Tibial artery (tissue), 4 donors: ENCODE measurements at places on chromosomes 11 and 22.

DNA sequence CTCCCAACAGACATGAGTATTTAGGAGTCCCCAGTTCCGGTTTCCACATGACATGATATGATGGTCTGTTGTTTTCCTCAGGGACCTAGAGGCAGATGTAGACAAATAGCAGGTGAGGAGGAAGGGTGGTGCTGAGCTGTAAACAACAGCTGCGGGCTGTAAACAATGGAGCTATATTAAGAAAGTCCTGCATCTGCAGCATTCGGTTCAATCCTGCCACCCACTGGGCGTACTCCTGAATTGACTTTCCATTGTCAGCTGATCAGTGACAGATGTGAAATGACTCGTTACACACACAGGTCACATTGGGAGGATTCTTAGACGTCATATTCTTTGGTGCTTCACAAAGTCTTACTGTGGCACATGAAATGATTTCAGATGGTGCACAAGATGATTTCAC, 26.8 kb upstream of the RAG1 start:
- DNase-seq: no peak

- no peak for DNase-seq
Measured at GRCh38 chr22:22902247-22903001, 14.8 kb downstream of the IGLL5 start.

- DNase-seq: no peak
Measured at GRCh38 chr11:28674433-28675103, 566.4 kb downstream of the METTL15 start.

GRCh38 chr11:102229510-102230123, 87.7 kb upstream of the BIRC3 start:
- DNase-seq: no peak

DNA sequence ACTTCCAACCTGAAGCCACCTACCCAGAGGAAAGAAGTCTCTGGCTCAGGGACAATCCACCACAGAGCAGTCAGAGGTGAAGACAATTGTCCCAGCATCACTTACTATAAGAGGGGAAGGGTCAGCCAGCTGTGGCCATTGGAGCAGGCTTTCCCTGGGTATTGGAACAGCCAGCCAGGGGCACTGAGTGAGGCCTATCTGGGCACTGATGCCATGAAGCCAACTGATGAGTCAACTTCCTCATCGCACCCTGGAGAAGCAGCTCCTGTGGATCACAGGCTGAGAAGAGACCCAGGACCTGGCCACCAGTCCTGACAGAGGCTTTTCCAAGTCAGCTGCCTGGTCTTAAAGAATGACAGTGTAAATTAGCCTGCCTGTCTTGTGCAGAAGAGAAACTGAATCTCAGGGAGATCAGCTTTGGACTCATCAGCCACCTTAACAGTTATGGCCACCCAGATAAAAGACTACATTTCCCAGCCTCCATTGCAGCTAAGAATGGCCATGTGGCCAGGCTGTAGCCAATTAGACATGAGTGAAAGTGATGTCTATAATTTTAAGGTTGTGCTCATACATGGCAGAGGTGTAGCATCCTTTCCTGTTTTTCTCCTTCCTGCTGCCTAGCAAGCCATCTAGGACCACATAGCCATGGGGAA, 19.0 kb downstream of the CHST1 start:
- DNase-seq: no peak

GRCh38 chr11:67606093-67606491, 644 bp upstream of the NDUFV1 start:
- DNase-seq: no peak

GRCh38 chr11:11476971-11477645, 124.1 kb upstream of the CSNK2A3 start:
- DNase-seq: no peak

DNA sequence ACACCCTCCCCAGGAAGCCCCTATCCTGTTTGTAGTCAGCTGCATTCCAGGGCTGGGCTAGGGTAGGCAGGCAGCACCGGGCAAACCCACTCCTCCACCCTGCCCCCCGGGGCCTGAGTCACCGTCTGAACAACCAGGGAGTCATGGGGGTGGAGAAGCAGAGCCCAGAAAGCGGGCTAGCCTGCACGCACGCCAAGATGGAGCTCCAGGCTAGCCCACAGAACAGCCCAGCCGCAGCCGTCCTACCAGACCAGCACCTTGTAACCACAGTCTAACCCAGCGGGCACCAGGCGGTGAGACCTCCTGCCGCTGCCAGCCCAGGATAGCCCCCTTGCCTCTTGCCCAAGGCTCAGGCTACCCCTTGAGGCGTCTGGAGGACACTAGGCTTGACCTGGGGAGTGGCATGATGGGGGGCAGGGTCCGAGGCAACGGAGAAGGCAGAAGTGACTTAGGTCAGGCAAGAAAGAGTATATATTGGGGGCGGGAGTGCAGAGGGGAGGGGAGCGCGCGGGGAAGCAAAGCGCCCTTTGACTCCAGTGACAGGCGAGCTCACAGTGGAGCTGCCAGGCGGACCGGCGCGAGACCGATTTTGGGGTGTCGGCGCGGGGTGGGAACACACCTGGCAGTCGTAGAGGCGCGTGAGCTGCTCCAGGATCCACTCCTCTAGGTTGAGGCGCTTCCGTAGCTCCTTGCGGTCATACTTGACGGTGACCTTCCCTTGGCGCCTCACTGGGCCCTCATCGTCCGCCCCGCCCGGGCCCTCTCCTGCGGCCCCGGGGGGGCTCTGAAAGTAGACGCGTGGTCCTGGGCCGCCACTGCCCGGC, 734 bp downstream of the PPP1R14B start:
- DNase-seq: peak; percentile 81

DNA sequence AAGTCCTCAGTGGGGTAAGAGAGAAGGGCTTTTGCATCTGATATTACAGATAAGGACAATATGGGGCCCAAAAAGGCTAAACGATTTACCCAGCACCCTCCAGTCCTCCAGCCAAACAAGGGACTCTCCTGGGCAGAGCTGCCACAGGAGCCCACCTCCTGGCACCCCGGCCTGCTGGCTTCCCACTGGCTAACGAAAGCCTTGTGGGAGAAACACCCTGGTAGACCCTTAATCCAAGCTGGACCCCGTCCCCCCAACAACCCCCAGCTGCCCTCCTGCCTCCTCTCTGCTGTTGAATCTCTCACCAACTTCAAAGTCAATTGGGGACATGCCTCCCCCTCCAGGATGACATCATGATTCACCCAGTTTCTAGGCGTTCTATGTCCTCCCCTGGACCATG, 10.8 kb downstream of the C1QTNF6 start:
- DNase-seq: no peak

DNA sequence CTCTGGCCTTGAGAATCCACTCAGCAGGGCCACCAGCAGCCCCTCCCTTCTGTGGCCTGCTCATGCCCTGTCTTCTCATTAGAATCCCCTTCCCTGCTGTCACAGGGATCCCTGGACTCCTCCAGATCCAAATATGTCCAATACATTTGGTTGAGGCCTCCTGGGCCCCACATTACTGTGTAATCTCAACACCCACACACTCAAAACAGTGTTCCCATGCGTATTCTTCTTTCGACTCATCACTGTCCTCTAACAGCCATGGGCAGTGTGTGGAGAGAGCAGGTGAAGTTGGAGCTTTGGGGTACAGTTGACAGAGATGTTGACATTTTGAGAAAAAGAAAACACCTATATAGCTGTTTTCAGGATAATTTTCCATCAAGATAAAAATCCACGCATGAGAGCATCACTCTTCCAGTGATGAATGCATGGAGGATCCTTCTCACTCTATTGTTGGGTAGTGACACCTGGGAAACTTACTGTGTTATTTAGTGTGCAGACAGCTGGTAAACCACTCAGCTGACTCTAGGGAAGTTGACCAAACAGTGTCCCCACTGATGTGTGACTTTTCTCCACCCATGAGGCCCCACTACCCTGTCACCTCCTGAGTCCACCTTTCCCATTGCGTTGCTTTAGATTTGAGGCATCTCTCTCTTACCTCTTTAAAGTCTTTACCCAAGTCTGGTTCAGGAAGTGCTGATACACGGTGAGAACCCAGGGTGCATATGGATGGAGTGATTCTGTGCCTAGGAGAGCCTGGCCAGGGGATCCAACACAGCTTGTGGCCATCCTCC, 28.7 kb upstream of the VPREB1 start:
- DNase-seq: no peak

GRCh38 chr11:133524488-133524887, 7.8 kb downstream of the OPCML start:
- no peak for DNase-seq

GRCh38 chr22:23026777-23027176, 43.5 kb upstream of the GNAZ start:
- DNase-seq: no peak
